ENCODE measurements at places on chromosomes 5 and 9.
A peak's percentile ranks its signal among the peaks of the same experiment; 100 is the strongest.

- no peak for DNase-seq
Observed at GRCh38 chr5:68415177-68416085, 199.9 kb downstream of the PIK3R1 start.

- no peak for DNase-seq
Observed at GRCh38 chr5:14983666-14984441, 112.3 kb upstream of the ANKH start.

DNA sequence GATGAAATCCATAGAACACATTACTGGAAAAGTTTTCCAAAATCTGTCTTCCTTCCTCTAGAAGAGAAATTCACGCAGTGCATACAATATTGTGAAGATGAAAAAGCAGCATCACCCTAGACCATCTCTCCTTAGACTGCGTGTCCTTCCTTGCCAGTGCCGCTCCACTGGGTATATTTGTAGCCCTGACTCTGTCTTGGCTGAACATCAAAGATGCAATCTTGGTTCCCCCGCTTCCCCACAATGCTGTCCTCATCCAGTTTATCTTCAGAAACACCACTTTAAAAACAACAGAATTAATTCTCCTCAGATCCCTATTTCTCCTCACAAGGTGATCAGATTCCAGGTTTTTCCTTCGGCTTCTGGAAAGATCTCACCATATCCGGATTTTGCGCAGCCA, 53.9 kb downstream of the ROR2 start:
- DNase-seq = no peak

- no peak for DNase-seq
Observed at GRCh38 chr9:106982636-106983035, 119.7 kb downstream of the ZNF462 start.

DNA sequence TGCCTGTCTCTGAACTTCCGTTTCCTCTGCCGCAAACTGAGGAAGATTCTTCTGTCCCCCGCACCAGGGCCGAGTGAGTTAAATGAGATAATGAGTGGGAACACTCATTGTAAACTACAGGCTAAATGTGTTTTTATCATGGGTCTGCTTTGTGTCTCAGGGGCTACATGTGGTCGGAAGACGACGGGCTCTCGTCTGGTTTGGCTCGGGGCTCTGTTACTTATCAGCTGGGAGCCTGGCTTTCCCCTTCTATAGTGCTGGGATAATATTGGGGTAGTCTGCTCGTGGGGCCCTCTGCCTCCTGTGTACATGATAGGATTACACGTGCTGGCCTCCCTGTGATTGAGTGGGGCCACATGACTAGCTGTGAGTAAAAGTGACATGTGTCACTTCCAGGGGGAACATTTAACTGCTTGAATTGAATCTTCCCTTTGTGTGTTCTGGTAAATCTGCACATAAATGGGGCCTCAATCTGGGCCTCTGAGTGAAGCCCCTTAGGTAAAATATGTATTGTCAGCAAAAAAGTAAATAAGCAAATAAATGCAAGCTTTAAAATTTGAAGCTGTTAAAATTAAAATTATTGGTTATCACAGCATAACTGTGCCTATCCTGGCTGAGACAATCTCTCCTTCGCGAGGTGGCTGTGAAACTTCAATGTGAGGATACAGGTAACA, 86.9 kb upstream of the SH3PXD2B start:
- DNase-seq = no peak

DNA sequence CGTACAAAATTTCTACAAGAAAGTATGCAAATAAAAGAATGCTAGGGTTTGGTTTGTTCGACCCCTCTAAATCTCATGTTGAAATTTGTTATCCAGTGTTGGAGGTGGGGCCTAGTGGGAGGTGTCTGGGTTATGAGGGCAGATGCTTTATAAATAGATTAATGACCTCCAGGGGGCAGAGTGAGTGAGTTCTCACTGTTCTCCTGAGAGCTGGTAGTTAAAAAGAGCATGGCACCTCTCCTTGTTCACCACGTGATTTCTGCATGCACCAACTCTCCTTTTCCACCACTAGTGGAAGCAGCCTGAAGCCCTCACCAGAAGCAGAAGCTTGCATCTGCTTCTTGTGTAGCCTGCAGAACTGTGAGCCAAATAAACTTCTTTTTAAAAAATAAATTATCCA, 50.4 kb upstream of the FAM170A start:
- DNase-seq = peak; percentile 67

DNA sequence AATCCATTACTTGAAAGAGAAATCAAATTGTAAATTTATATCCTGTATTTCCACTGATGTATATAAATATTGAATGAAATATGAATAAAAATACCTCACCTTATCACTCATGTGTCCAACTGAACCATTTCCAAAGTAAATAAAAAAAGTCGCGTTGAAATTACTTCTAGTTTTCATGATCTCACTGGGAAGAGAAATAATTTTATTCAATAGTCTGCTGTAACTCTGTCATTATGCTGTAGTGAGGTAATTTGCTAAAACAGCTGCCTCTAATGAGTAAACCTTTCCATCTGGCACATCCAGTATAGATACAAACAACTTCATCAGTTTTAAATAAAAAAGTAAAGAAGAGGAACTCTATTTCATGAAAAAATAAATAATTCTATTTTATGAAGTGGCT, 611.5 kb downstream of the ZNF608 start:
- no peak for DNase-seq
